ENCODE measurements at places on chromosomes 7 and 10.

GRCh38 chr10:6044751-6045313 is 17.3 kb downstream of the IL2RA start:
- no peak for ATAC-seq

GRCh38 chr7:73831834-73832651 is 1.2 kb downstream of the CLDN4 start:
- ATAC-seq, result peak; percentile 80

GRCh38 chr7:32582036-32582435 is 86.7 kb downstream of the AVL9 start:
- ATAC-seq, result no peak

GRCh38 chr10:30828680-30829079 is 199.1 kb upstream of the LYZL2 start:
- no peak for ATAC-seq

GRCh38 chr10:80196950-80197315 is 8.4 kb downstream of the ANXA11 start:
- ATAC-seq, result no peak
